ENCODE measurements at places on chromosomes 4 and X.

DNA sequence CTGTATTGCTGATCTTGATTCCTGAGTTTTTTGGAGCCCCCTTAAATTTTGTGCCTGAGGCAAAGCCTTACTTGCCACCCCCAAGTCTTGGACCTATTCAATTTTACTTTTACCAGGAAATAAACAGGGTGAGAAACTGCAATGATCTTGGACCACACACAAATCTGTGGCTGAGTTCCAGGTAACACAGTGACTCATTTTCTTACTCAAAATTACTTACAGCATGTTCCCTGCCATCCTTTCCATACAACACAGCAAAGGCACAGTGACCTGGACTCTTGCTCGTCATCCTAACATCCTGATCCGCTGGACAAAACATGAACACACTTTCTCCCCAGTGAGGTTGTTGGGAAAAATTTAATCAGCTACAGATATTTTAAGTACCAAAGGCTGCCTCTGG lies 60.7 kb upstream of the S100G start:
- DNase-seq = no peak
- peaks cover 8% of the 10 kb centered on the region for H3K4me1 ChIP-seq
- no peaks in the 10 kb centered on the region for H3K36me3 ChIP-seq
- no peak overlapping the region for H3K4me3 ChIP-seq
- H3K27ac ChIP-seq = no peak overlapping the region

GRCh38 chr4:163694385-163694784 lies 199.9 kb downstream of the TMA16 start:
- no peaks in the 10 kb centered on the region for H3K4me1 ChIP-seq
- no peak overlapping the region for H3K4me3 ChIP-seq
- H3K27me3 ChIP-seq = peaks cover 4% of the 10 kb centered on the region
- no peaks in the 10 kb centered on the region for H3K36me3 ChIP-seq
- no peak overlapping the region for H3K27ac ChIP-seq
- no peak for DNase-seq

- no peak for DNase-seq
- H3K27ac ChIP-seq = no peak overlapping the region
- no peaks in the 10 kb centered on the region for H3K4me1 ChIP-seq
- no peaks in the 10 kb centered on the region for H3K27me3 ChIP-seq
- H3K36me3 ChIP-seq = peaks cover 5% of the 10 kb centered on the region
- no peak overlapping the region for H3K4me3 ChIP-seq
These were observed 30.6 kb upstream of the MANBA start for GRCh38 chr4:102791318-102791835.

DNA sequence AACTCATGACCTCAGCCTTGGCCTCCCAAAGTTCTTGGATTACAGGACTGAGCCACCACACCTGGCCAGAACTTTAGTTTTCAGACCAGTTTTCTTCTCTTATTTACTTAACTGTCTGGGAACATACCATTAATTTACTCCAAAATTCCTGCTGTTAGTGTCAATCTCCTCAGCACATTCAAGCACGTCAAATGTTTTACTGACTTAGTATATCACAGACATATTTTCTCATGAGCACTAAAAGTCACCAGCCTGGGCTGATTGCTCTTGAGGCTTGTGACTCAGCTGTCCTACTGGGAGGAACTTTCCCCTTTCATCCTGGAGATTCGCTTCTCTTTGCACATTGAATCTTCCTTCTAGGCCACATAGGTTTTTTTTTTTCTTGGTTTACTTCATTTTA lies 109.6 kb downstream of the PCDH18 start:
- H3K27me3 ChIP-seq = no peaks in the 10 kb centered on the region
- no peaks in the 10 kb centered on the region for H3K36me3 ChIP-seq
- no peaks in the 10 kb centered on the region for H3K4me1 ChIP-seq
- H3K4me3 ChIP-seq = no peak overlapping the region
- no peak for DNase-seq

GRCh38 chrX:125289209-125289608 lies 30.5 kb upstream of the TEX13C start:
- H3K4me3 ChIP-seq = no peak overlapping the region
- H3K27ac ChIP-seq = no peak overlapping the region
- DNase-seq = no peak
- H3K4me1 ChIP-seq = no peaks in the 10 kb centered on the region

GRCh38 chr4:109760682-109761081 lies 30.8 kb upstream of the PLA2G12A start:
- no peak overlapping the region for H3K27ac ChIP-seq
- no peak for DNase-seq
- H3K4me1 ChIP-seq = no peaks in the 10 kb centered on the region
- no peaks in the 10 kb centered on the region for H3K36me3 ChIP-seq

DNA sequence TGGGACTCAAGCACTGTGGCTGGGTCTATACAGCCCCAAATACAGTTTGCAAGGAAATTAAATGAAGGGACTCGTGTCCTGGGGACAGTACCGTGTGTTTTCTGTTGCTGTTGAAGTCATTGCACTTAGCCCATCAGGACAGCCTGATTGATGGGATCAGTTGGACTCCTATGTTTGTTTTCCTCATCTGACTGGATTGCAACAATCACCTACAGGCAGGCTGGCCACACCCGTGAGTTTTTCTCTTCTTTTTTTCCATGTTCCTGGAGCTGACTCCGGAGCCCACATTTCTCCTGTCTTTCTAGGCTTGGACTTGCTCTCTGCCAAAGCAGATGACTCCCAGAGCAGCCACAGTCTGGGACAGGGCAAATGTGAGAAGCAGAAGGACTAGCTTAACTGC lies 38.1 kb downstream of the RTL9 start:
- no peaks in the 10 kb centered on the region for H3K36me3 ChIP-seq
- H3K27me3 ChIP-seq = no peaks in the 10 kb centered on the region
- H3K4me3 ChIP-seq = no peak overlapping the region
- no peaks in the 10 kb centered on the region for H3K4me1 ChIP-seq

GRCh38 chr4:40992472-40993295 lies 221.7 kb downstream of the APBB2 start:
- H3K36me3 ChIP-seq = no peaks in the 10 kb centered on the region
- no peak overlapping the region for H3K27ac ChIP-seq
- no peak for DNase-seq
- no peaks in the 10 kb centered on the region for H3K4me1 ChIP-seq

GRCh38 chrX:150700107-150700506 lies 6.9 kb downstream of the MTMR1 start:
- no peaks in the 10 kb centered on the region for H3K36me3 ChIP-seq
- no peak overlapping the region for H3K27ac ChIP-seq
- no peaks in the 10 kb centered on the region for H3K27me3 ChIP-seq
- H3K4me1 ChIP-seq = peaks cover 17% of the 10 kb centered on the region
- H3K4me3 ChIP-seq = no peak overlapping the region
- DNase-seq = no peak

DNA sequence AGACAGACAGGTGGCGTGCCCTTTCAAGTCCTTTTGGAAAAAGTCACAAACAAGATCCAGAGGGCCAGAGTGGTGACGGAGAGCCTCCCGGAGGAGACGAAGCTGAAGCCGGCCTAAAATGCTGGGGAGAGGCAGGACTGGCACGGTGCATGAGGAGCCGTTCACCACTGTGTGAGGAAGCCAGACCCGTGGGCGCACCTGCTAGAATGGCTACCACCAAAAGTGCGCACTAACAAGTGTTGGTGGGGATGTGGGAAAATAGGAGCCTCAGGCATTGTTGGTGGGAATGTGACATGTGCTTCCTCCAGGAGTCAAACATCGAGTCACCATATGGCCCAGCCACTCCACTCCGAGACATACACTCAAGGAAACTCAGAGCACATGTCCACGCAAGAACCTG lies 67.4 kb upstream of the HELT start:
- H3K36me3 ChIP-seq = no peaks in the 10 kb centered on the region
- H3K27ac ChIP-seq = no peak overlapping the region
- no peak for DNase-seq

- no peaks in the 10 kb centered on the region for H3K4me1 ChIP-seq
- no peak overlapping the region for H3K27ac ChIP-seq
These were observed 215.4 kb upstream of the MAB21L2 start for GRCh38 chr4:150366487-150366999.

GRCh38 chrX:110412971-110413726 lies 54.5 kb downstream of the RTL9 start:
- no peak overlapping the region for H3K27ac ChIP-seq
- no peaks in the 10 kb centered on the region for H3K27me3 ChIP-seq
- no peaks in the 10 kb centered on the region for H3K36me3 ChIP-seq
- H3K4me3 ChIP-seq = no peak overlapping the region
- H3K4me1 ChIP-seq = no peaks in the 10 kb centered on the region

DNA sequence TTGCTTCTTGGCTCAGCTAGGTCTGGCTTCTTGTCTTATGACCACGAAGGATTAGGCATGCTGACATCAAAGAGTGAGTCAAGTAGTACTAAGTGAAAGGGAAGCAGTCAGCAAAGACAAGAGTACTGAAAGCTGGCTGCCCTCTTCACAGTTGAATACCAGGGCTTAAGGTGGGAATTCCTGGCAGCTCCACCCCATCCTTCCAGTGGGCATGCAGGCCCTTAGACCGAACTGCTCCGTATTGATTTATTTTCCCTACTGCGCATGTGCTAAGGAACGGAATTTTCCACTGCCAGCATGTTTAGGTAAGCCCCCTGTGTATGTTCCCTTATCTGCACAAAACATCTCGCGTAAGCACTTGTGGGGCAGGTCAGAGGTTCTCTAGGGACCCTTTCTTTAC lies 2320.1 kb downstream of the ARAP2 start:
- H3K36me3 ChIP-seq = no peaks in the 10 kb centered on the region
- no peak for DNase-seq
- H3K27me3 ChIP-seq = no peaks in the 10 kb centered on the region
- no peak overlapping the region for H3K27ac ChIP-seq
- H3K4me3 ChIP-seq = no peak overlapping the region
- H3K4me1 ChIP-seq = no peaks in the 10 kb centered on the region

DNA sequence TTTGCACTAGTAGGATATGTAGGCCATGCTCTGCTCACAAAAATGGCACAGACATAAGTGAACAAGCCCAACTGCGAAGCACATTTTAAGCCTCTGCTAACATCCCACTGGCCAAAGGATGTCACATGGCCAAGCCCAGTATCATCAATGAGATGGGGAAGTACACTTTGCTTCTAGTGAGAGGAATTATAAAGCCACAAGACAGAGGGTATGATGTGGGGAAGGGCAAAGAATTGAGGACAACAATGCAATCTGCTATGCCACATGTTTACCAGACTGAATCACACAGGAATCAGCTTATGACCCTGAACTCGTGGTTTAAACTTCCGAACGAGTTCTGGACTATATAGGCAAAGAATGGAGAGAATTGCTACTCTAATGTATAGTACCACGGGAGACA lies 39.1 kb downstream of the SUPT20HL1 start:
- H3K27ac ChIP-seq = no peak overlapping the region
- DNase-seq = no peak
- H3K27me3 ChIP-seq = no peaks in the 10 kb centered on the region
- no peaks in the 10 kb centered on the region for H3K4me1 ChIP-seq

DNA sequence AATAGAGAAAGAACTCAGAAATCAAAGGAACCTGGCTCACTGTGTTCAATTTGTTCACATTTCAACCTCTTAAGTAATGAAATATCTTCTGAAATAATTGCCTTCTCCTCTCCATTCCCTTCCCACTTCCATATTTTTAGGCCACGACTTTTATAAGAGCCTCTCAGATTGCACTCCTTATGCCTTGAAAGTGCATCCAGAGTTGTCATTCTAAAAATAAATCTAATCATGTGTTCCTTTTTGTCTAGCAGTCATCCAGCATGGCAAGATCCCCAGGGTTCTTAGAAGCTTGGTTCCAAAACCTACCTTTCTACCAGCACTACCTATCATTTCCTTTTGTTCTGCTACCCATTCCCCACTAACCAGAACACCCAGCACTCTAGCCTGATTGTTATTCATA lies 42.4 kb upstream of the RPA4 start:
- H3K27me3 ChIP-seq = no peaks in the 10 kb centered on the region
- H3K4me3 ChIP-seq = no peak overlapping the region
- H3K4me1 ChIP-seq = no peaks in the 10 kb centered on the region
- no peaks in the 10 kb centered on the region for H3K36me3 ChIP-seq
- no peak for DNase-seq

GRCh38 chr4:101148551-101148950 lies 198.8 kb downstream of the PPP3CA start:
- H3K27me3 ChIP-seq = no peaks in the 10 kb centered on the region
- no peak for DNase-seq
- H3K4me1 ChIP-seq = no peaks in the 10 kb centered on the region
- no peaks in the 10 kb centered on the region for H3K36me3 ChIP-seq

- no peak for DNase-seq
- H3K4me1 ChIP-seq = no peaks in the 10 kb centered on the region
- no peaks in the 10 kb centered on the region for H3K36me3 ChIP-seq
- no peak overlapping the region for H3K27ac ChIP-seq
- no peaks in the 10 kb centered on the region for H3K27me3 ChIP-seq
These were observed 711.6 kb upstream of the GRID2 start for GRCh38 chr4:91592125-91592524.

DNA sequence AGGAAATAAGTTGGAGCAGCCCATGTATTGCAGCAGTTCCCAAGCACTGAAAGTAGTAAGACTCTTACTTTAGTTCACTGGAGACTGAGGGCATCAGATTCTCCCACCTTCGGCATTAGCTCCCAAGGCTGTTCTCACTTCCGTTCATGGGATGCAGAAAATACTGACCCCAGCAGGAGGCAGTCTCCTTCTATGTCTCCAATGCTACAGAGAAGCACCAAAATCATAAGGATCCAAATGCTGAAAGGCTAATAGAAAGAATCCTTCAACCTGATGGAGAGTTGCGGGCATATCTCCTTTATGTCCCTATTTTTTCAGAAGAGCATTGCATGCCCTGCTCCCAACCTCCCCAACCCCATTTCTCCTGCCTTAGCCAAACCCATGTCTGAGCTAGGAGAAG lies 32.4 kb downstream of the ADH7 start:
- H3K36me3 ChIP-seq = no peaks in the 10 kb centered on the region
- H3K27ac ChIP-seq = no peak overlapping the region
- H3K27me3 ChIP-seq = no peaks in the 10 kb centered on the region

- no peaks in the 10 kb centered on the region for H3K36me3 ChIP-seq
- H3K4me3 ChIP-seq = no peak overlapping the region
- no peak overlapping the region for H3K27ac ChIP-seq
- H3K27me3 ChIP-seq = no peaks in the 10 kb centered on the region
These were observed 107.8 kb downstream of the GATB start for GRCh38 chr4:151652841-151653547.

GRCh38 chr4:36280555-36280954 lies 861 bp upstream of the DTHD1 start:
- no peak overlapping the region for H3K27ac ChIP-seq
- no peaks in the 10 kb centered on the region for H3K27me3 ChIP-seq
- peaks cover 28% of the 10 kb centered on the region for H3K4me1 ChIP-seq
- no peak for DNase-seq

DNA sequence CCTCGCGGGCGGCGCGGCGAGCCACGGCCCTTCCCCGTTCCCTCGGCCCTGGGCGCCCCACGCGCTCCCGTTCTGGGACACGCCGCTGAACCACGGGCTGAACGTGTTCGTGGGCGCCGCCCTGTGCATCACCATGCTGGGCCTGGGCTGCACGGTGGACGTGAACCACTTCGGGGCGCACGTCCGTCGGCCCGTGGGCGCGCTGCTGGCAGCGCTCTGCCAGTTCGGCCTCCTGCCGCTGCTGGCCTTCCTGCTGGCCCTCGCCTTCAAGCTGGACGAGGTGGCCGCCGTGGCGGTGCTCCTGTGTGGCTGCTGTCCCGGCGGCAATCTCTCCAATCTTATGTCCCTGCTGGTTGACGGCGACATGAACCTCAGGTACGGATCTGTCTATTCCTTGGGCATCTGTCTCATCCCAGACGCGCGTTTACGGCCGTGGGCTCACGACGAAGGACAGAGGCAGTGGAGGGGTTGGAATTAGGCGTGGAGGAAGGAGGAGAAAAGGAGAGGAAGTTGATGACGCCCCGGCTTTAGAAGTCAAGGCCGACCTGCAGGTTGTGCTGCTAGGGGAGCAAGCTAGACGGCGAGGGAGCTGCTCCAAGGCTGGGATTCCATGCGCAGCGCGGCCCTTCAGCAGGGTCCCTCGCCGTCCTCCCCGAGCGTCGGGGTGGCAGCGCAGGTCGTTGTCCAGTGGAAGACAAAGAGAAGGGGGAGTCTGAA lies 792 bp downstream of the SLC10A4 start:
- peaks cover 4% of the 10 kb centered on the region for H3K4me1 ChIP-seq
- H3K36me3 ChIP-seq = no peaks in the 10 kb centered on the region
- H3K4me3 ChIP-seq = peak overlapping the region; percentile 33
